Aorta (tissue), 5 donors: ENCODE measurements at places on chromosomes 5 and 9. TPM values are rescaled to one million over a fixed set of nuclear protein-coding genes. Genes with fewer than 3 reads are reported as not detected.

Gene PDGFRB
- 217 TPM for total RNA-seq

Gene ANKRD18A
- total RNA-seq, result 0.06 TPM

Gene CMBL
- total RNA-seq, result 7.5 TPM

Gene OXCT1
- 32.1 TPM for total RNA-seq
